ENCODE measurements at places on chromosomes 4 and X. TPM values are rescaled to one million over a fixed set of nuclear protein-coding genes. Genes with fewer than 3 reads are reported as not detected.

Gene RHOXF2
- not detected for polyA plus RNA-seq

Gene SH2D1A
- 0.35 TPM for polyA plus RNA-seq

Gene SYTL5
- 0.22 TPM for polyA plus RNA-seq

Gene AKAP4
- polyA plus RNA-seq, result not detected

Gene VCX3A
- polyA plus RNA-seq, result not detected

Gene PRR32
- not detected for polyA plus RNA-seq

Gene HS3ST1
- 15.8 TPM for polyA plus RNA-seq

Gene PHEX
- polyA plus RNA-seq, result 0.10 TPM

Gene GPC3
- polyA plus RNA-seq, result 22.1 TPM

Gene OPHN1
- 4.3 TPM for polyA plus RNA-seq

Gene LINC00632
- 2.0 TPM for polyA plus RNA-seq

Gene MRPS18C
- polyA plus RNA-seq, result 26.4 TPM

Gene KLF8
- 9.8 TPM for polyA plus RNA-seq

GRCh38 chrX:21933077-21933476, 7.4 kb upstream of the SMS start:
- DNase-seq, result no peak

- DNase-seq, result no peak
Observed at GRCh38 chr4:147984065-147984777, 252.3 kb downstream of the ARHGAP10 start.

DNA sequence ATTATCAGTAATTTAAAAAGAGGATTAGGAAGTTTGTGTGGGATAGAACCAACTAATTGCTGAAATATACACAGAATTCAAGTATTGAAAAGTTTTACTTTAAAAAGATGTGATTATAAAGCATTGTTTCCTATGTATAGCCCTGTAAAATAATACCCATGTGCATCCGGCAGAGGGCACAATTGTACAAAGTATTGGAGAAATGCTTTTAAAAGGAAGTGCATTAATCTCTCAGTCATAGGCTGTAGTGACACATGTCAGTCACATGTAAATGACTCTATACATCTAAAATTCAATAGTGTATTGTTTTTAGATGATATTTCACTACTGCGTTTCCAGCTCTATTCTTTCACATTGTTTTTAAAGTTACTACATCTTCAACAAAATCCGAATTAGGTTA, 9.7 kb upstream of the GEMIN8 start:
- no peak for DNase-seq

DNA sequence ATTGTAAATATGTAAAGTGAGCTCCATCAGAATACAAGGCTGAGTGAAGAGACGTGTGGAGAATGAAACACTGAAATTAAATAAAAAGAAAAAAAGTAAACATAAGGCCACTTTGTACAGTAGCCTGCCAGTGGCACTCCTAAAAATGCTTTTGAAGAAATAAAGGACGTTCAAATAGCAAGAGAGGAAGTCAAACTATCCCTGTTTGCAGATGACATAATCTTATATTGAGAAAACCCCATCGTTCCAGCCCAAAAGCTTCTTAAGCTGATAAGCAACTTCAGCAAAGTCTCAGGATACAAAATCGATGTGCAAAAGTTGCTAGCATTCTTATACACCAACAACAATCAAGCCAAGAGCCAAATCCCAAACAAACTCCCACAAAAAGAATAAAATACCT, 24.2 kb downstream of the RASSF6 start:
- no peak for DNase-seq

DNA sequence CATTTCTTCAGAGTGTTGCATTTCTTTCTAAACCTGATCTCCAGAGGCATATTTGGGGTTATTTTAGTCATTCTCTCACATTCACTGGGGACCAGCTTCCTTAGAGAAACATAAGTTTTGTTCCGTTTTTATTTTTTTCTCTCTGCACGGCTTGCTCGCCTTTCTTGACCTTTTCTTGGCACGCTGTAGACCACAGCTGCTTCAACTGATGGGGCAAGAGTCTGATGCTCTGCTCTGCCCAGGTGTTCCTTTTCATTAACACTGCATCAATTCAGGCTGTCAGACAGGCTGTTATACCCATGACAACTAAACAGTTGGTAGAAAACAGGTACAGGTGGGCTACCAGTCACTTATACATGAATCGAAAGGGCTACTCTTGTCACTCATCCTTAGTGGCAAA, 682.2 kb upstream of the DIAPH2 start:
- no peak for DNase-seq

DNA sequence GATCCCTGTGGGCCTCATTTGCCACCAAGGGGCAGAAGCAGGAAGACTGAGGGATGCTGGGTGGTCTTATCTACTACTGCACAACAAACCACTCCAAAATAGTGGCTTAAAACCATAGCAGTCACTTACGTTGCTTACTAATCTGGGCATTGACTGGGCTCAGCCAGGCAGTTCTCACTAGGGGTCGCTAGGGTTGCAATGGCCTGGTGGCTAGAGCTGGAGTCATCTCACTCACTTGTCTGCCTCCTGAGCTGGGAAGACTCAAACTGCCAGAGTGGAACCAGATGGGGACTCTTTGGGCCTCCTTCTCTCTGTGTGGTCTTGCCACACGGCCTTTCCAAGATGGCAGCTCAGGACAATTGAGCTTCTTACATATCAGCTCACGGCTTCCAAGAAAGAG, 216.3 kb upstream of the BCOR start:
- DNase-seq, result no peak

- DNase-seq, result no peak
Observed at GRCh38 chr4:8284391-8284790, 14.8 kb downstream of the HTRA3 start.

DNA sequence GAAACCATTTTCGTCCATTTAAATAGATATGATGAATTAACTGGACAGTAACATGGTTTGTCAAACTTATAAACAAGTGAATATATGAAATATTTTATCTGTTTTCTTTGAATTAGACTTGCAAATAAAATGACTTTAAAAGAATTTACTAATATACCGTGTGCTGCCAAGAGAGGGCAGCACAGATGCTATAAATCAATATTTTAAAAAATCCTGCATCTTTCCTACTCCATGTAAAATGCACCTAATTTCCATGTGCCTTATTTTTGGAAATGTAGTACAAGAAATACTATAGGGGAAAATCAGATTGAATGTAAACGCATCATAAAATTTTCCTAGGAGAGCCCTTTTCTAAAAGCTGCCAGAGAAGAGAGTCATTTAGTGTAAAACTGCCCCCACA, 62.2 kb downstream of the PRKX start:
- no peak for DNase-seq

DNA sequence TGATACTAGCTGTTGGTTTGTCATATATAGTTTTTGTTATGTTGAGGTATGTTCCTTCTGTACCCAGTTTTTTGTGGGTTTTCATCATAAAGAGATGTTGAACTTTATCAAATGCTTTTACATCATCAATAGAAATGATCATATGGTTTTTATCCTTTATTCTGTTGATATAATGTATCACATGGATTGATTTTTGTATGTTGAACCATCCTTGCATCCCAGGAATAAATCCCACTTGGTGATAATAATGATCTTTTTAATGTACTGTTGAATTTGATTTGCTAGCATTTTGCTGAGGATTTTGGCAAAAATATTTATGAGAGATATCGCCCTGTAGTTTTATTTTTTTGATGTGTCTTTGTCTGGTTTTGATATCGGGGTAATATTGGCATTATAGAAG, 22.5 kb upstream of the NAA11 start:
- no peak for DNase-seq

GRCh38 chrX:10755439-10756334, 135.3 kb upstream of the MID1 start:
- no peak for DNase-seq

DNA sequence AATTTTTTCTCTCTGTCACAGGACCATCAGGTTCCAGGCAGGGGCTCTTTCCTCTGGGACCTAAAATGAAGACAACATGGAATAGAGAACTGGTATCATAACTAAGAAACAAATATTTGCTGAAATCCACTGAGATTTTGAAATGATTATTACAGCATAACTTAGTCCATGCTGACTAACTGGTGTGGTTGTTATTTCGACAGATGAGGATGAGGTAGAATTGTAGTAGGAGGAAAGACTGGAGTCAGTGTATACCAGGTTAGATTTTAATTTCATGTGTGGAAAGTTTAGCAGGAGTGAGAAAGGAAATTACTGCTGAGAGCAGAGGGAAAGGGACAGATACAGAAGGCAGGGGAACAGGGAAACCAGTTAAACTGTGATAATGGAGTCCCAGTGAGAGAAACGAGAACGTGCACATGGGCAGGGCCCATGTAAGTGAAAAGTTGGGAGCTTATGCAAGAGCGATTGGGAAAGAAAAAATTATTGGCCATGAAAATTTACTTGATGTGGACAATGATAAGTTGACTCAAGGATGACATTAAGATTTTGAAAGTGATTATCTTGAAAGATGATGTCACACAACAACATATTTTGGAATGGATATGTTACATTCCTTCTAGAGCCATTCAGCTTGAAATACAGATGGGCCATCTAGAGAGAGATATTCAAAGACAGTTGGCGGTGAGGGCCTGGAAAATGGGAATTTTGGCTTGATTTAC, 98.7 kb upstream of the DDIT4L start:
- no peak for DNase-seq

GRCh38 chr4:23889391-23889790, 456 bp downstream of the PPARGC1A start:
- no peak for DNase-seq

GRCh38 chrX:51395810-51396728, 63.4 kb downstream of the NUDT10 start:
- no peak for DNase-seq

DNA sequence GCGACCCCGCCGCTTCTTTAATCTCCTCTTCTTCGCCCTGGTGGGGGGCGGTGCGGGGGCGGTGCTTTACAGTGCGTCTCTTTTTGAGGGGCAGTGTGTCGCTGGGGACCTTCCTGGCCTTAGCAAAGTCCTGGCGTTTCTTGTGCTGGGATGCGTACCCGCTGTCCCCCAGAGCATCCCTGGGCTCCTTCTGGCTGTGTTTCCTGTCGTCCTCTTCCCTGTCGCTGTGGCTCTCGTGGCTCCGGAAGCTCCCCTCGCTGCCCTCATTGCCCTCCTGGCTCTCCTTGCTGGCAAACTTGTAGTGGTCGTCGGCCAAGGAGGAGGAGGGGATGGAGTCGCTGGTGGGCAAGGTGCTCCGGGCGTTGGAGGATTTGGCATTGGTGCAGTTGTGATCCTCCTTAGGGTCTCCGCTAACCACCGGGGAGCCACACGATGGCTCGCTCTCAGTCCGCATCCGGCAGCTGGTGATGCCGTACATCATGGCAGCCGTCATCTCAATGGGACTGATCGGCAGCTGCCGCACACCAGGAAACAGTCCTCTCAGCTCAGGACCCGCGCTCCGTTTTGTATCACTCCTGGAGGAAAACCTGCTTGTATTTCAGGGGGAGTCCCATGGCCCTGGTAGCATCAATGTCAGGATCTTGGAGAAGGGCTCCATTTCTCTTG, 30.4 kb upstream of the TMSB15A start:
- no peak for DNase-seq

GRCh38 chr4:1863297-1864033, 7.5 kb upstream of the LETM1 start:
- no peak for DNase-seq

DNA sequence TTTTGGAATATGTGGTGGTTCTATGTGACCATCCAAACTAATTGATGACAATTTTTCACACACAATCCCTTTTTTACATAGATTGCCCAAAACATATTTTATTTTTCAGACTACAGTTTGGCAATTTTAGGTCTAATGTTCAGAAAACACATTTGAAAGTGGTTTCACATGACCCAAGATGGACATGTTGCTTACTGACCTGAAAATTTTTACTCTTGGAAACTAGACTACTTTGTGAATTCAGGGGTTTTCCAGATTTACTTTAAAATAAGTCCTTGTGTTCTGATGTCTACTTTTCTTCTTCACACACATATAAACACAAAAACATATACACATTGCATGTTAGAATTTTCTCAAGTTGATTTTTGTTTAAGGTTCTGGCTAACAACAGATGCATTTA, 79.5 kb downstream of the HMGB2 start:
- no peak for DNase-seq

DNA sequence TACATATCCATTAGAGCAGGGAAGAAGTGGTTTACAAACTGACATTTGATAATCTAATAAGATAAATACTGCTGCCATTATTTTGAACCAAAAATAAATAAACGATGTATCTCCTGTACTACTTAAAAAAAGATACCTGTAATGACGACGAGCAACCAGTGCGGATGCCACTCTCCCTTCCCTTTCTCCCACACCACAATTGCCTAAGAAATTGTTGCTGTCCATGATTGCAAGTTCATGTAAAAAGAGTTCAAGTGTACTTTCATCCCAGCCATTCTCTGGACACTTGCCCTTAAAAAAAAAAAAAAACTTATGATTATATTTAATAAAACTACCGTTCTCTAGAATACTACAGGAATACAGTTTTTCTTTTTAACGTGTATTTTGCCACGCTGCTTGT, 1.4 kb downstream of the SEPSECS start:
- DNase-seq, result no peak

- DNase-seq, result no peak
Observed at GRCh38 chrX:5449323-5449722, 779.3 kb downstream of the NLGN4X start.

DNA sequence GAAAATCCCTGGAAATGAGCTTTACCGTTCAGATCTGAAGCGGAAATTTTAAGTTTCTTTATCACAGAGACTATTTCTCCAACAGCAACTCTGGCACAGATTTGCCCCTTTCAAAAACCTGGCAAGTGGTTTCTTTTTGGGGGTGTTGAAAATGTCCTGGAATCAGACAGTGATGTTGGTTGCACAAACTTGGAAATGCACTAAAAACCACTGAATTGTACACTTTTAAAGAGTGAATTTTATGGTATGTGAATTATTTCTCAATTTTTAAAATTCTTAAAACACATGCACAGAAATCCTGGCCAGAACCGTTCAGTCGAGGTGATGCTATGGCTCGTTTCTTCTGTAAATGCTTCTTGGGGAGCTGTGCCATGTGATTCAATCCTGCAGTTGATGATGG, 121.2 kb upstream of the RBPJ start:
- no peak for DNase-seq

GRCh38 chr4:42492962-42493361, 95.7 kb downstream of the SHISA3 start:
- no peak for DNase-seq

DNA sequence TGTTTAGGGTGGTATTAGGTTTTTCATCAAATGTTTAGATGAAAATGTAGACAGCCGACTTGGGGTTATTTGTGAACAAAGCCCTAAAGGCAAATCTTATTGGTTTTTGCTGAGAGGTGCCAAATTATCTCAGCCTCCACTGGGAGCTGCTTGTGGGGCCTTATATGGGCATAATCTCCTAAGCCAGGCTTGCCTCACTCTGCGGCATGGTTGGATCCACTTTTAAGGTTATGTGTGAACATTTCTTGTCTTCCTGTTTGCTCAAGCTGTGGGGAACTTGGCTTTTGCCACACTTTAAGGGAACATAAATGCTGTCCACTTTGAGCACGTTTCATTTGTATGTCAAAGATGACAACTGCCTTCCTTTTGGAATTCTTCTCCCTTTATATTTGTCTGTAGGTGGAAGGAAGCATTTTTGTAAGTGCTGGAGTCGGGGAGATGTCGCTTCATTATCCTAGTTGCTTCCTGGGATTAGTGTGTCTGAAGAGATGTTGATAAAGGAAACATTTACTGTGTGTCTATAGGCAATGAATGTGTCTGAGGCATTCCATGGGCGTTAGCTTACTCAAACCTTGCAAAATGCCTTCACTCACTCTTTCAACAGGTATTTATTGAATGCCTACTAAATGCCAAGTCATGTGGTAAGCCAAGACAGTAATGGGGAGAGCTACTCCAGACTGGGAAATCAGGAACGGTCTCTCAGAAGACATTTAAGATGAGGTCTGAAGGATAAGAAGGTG, 78.3 kb downstream of the SLC9A6 start:
- no peak for DNase-seq

Data from urinary bladder (tissue), 4 donors.